Stimulated activated CD4-positive, alpha-beta T cell treated with anti-CD3 and anti-CD28 coated beads, Interleukin-1b, Interleukin-23, amount 100 ng/mL, for 24 hours (primary cell): ENCODE measurements at places on chromosomes 12 and 14.

- no peak for DNase-seq
These were observed 251.5 kb downstream of the RMST start for GRCh38 chr12:97714107-97714563.

GRCh38 chr14:74956280-74957072, 1.1 kb upstream of the PGF start:
- no peak for DNase-seq

GRCh38 chr12:130948136-130948535, 5.6 kb upstream of the ADGRD1 start:
- DNase-seq = no peak

DNA sequence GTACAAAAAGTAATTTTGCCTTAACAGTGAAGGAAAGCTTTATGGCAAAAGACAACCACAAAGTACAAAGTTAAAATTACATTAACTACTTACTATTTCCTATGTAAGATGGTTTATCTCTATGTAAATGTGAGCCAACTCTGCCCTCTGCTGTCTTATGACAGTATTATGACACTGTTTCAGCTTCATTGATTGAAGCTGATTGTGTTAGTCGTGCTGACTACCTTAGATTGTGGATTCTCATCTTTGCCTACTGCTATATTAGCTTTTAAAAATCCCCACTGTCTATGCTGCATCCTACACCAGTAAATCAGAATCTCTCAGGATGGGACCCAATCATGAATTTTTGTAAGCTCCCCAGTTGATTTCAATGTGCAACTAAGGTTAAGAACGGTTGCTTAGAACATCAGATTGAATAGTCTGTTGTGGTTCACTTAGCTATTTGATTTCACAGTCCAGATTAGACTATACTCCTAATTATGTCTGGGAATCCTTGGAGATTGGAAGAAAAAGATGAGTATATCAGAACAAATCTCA, 12.2 kb upstream of the SPTB start:
- DNase-seq = no peak

DNA sequence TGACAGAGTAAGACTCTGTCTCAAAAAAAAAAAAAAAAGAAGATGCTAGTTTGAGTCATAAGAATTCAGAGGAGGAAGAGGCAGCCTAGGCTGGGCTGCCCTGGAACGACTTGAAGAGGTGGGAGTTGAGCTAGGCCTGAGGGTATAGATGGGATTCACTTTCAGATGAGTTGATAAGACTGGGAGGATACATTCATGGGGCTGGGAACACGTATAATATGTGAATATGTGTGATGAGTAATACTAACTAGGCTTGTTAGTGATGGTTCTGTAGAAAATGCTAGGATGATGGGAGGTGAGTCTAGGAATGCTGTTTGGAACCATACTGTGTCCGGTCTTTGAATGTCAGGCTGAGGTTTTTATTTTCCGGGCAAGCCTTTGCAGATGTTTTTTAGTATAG, 9.0 kb downstream of the PLEKHA5 start:
- DNase-seq = no peak

DNA sequence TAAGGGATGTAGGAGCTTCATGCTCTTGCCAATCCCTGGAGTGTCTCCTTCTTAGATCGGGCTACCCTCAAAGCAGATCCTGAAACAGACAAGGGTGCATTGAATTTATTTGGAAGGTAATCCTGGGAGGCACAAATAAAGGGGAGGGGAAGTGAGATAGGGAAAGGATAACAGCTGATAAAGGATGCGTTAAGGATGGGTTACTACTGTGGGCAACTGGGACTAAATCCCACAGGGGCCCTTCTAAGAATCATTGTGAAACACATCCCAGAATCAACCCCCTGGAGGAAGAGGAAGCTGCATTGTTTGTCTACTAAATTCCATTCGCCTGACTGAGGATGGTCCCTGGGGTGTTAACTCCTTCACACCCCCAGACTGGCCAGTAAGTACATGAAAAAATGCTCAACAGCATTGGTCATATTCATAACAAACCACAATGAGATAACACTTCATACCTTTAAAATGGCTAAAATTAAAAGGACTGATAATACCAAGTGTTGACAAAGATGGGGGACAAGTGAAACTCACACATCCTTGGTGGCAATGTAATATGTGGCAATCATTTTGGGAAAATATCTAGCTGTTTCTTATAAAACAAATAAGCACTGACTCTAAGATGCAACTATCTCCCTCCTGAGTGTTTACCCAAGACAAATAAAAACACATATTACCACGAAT, 37.0 kb upstream of the CMKLR1 start:
- DNase-seq = no peak

DNA sequence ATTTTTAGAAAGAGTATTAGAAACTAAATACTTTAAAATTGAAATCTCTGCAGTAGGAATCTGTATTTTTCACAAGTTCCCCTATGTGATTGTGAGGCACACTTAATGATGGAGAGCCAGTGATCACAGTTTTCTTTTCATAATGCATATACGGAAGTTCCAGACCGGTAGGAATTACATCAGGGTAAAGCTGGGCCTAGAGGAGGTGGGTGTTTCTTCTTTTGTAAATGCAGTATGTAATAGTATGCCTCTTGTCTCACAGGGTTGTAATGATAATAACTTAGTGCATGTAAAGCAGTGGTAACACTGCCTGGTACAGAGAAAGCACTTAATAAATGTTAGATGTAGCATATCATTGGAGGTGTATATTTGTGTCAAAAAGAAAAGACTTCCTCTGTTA, 57.2 kb upstream of the LRTM2 start:
- no peak for DNase-seq

DNA sequence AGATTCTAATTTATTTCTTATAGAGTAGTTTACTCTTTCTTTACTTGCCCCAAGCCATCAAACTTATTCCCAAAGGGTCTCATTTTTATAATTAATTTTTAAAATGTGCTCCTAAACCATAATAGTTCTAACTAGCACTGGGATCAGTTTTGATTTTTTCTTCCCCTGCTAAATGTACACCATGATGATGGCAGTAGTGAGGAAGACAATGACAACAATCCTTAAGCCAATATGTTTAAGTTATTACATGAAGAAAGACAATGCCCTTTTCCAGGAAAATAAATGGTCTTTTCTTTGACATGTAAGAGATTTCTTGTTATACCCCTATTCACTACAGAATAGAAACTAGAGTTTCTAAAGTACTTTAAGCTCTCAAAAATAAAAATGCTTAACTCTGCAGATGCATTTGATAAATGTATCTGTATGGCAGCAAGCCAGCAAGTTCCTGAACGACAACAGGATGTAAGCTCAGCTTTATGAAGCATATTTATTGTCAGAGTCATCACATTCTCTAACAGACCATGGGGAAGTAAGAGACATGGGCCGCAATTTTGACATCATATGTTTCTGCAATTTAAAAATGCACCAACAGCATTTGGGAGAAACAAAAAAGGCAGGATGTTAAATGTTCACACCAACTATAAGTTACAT, 36.0 kb upstream of the SNX6 start:
- DNase-seq = no peak
